HT-29 (cell line): ENCODE measurements at places on chromosomes 3 and 15.

GRCh38 chr3:174529298-174529697 is 329.8 kb upstream of the NAALADL2 start:
- DNase-seq = no peak

GRCh38 chr15:68430471-68431036 is 1.4 kb downstream of the ITGA11 start:
- no peak for DNase-seq

DNA sequence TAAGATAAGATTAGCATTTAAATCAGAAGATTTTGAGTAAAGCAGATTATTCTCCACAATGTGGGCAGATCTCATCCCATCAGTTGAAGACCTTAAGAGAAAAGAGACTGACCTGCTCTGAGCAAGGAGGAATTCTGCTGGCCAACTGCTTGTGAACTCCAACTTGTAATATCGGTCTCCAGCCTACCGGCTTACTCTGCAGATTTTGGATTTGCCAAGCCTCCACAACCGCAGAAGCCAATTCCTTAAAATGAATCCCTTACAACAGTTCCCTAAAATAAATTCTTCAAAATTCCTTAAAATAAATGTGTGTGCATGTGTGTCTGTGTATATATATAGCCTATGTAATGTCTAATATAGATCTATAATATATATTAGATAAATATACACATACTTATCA is 107.4 kb upstream of the KLF13 start:
- DNase-seq = no peak

DNA sequence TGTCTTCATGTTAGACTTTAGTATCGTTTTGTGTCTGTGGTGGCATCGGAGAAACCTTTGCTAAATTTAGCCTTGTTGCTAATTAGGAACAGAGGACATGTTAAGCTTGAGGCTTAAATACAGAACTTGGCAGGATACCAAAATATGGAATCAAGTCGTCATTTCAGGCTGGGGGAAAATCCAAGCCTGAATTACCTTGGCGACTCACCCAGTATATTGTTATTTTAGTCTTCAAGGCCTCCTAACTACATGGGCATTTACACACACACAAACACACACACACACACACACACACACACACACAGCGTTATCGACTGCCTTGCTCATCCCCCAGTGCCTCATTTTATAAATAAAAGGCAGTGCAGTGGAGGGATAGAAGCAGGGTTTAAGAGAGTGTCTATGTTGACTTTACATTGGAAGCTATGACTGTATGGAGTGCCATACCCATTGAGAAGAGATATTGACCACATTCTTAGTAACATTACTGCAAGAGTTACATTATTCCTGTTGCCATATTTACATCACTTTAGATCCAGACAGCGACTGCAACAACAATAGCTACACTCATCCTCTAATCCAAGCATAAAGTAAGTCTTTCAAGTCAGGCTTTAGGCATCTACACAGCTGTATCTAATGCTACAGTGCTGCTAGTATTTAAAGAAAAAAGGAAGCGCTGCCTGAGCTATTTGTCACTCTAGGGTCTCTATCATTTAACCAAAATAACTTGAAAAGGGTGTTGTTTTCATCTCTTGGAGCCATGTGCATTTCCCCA is 210.8 kb upstream of the SEMA6D start:
- DNase-seq = no peak

GRCh38 chr15:68817304-68818065 is 3.2 kb downstream of the ANP32A start:
- DNase-seq = peak; percentile 77

GRCh38 chr3:189621948-189622603 is 9.1 kb upstream of the TP63 start:
- no peak for DNase-seq

DNA sequence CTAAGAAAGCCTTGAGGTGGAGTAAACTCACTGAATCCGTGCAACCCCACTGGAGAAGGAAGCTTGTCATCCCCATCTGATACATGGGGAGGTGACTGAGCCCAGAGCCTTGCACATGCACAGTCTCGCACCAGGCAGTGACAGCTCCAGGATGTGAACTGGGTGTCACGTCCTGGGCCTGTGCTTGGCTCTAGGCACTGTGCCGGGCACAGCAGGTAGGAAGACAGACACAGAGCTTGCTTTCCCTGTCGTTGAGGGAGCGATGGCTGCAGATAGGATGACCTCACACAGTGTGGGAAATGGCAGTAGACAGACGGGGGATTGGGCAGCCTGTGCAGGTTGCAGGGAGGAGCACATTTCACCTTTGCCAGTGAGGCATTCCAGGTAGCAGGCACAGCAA is 12.2 kb upstream of the ATP2B2 start:
- DNase-seq = no peak

DNA sequence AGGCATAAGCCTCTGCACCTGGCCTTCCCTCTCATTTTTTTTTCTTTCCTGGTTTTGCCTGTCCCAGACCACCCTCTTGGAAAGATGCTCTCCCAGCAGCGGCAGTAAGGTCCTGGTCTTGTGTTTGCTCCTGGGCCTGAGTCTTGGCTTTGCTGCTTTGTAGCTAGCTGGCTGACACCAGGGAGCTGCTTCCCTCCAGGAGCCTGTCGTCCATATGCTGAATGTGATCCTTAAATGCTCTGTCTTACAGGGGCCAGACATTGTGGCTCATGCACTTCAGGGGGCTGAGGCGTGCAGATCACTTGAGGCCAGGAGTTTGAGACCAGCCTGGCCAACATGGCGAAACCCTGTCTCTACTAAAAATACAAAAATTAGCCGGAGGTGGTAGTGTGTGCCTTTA is 17.2 kb downstream of the FLNB start:
- DNase-seq = no peak

DNA sequence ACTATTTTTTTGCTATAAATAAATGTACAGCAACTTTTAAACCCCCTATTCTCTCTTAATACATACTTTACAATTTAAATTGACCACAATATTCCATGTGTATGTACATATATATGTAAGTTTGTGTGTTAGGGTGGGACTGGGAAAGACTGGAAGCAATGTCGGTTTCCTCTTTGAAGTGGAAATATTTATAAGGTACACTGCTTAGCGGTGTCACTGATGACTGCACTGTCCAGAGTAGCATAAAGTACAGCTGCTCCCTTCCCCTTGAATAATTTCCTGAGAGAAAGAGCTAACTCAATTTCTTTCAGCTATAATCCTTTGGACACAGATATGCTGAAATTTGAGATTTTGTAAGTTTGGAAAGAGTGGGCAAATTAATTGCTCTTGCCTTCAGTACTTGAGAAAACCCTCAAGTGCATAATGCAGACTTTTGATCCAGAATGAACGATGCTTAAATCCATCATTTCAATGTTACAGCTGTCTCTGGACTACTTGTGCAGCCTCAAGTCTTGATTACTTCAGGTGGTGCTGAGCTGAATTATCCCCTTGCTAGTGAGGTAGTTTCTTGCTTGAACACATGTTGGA is 267.0 kb upstream of the CFAP20DC start:
- DNase-seq = no peak

- DNase-seq = no peak
These were observed 167.7 kb downstream of the GHSR start for GRCh38 chr3:172280406-172281051.

DNA sequence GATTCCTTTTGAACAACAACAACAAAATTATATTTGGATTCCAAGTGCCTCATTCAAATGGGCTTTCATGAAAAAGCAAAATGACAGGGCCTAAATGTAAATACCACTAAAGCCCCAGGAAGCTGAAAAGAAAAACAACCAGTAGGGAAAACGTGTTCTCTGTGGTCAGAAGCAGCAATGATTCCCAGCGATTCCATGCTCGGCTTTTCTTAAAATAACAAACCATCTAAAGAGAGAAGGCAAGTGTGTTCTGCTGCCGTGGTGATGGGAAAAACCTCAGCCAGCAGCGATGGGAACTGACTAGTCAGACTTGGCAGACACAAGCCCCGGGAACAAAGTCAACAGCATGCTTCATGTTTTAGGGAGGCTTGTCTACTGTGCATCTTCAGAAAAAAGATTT is 153.6 kb downstream of the TNIK start:
- DNase-seq = no peak

- no peak for DNase-seq
These were observed 123.6 kb upstream of the ALCAM start for GRCh38 chr3:105243076-105243475.

GRCh38 chr3:193174140-193174539 is 66.9 kb upstream of the PLAAT1 start:
- no peak for DNase-seq
